ENCODE measurements at places on chromosomes 13 and 19.

GRCh38 chr19:10625003-10625761 is at the start of gene SLC44A2:
TSS of gene SLC44A2 (plus strand) at chr19:10625553. CDS start at chr19:10625634, 81 bp downstream.
- no peak for DNase-seq

DNA sequence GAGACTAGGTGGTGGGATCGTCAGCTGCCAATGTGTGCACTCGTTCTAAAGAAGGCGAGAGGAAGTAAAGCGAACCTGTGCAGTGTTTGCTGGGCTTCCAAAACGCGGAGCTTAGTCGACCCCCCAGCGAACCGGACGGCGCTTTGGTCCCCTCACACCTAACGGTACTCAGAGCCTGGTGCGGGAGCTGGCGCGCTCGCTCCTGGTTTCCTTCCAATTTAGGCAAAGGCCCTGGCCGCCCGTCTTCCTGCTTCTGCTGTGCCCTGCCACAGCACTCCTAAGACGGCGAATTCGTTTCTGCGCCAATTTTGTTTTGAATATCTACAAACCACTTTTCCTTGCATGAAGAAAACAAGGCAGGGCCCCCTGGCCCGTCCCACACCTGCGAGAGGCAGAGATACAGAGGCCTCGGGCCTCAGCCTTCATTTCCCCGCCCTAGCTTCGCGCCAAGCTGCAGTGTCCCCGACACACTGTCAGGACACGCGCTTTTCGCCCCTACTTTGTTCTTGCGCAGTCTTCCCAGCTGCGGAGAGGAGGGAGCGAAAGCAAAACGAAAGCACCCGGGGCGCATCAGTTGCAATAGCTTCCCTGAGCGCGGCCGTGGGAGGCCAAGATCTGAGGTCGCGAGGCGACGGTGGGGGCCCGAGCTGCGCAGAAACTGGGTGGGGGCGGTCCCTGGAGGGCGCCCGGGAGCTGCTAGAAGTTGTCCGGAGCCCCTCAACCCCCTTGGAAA is 111.9 kb downstream of the KCNRG start:
- no peak for DNase-seq

DNA sequence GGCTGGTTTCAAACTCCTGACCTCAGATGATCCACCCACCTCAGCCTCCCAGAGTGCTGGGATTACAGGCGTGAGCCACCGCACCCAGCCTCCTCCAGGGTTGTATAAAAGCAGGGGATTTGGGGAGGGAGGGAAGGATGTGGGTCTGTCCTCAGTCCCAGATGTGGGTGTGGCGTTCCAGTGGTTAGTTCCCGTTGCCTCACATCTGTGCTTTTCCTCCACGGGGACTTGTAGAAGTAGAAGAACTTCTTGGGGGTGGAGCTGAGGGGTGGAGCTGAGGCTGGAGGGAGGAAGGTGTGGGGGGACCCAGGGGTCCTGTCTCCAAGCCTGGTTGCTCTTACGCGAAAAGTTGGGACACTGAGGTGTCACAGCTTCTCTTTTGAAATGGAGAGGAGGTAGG is 514 bp upstream of the MCEMP1 start:
- no peak for DNase-seq

GRCh38 chr13:97445522-97446187 is 11.7 kb downstream of the RAP2A start:
- DNase-seq = no peak
